ENCODE measurements at places on chromosomes 6 and 20.
A peak's percentile ranks its signal among the peaks of the same experiment; 100 is the strongest.

- no peak for DNase-seq
Measured at GRCh38 chr6:41630069-41630468, 8.2 kb upstream of the MDFI start.

- no peak for DNase-seq
Measured at GRCh38 chr6:56106231-56106630, 141.1 kb downstream of the COL21A1 start.

DNA sequence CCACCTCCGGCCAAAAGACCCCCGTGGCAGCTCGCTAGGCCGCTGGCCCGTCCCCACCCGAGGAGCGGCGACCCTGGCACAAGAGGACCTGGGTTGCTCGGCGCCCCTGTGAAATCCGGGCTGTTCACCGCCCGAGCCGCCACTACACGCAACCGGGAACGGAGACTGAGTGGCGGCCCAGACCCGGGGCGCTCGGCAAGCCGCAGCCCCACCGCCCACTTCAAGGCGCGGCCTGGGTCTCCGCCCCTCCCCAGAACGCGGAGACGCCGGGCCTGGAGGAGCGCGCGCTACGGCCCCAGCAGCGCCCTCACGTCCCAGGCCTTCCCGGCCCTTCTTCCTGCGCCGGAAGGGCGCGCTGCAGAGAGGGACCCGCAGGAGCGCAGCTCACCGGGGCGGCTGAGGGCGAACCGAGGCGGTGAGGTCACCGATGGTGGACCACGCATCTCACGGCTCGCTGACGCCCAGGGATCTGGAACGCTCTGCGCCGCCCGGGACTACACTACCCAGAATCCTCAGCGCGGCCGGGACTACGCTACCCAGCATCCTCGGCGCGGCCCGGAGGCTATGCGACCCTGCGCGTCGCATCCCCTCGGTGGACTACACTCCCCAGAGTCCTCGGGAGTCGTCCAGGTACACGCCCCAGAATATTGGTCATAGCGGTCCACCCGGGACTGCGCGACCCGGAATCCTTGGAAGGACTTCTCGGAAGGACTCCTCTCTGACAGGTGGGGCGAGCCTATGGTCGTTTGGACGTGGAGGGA, at the start of gene ZNF337:
Gene ZNF337 (minus strand): TSS at position 483 of the 761 bp plus-strand sequence. CDS start 10,436 bp downstream, outside the sequence.
- peak; percentile 90 for DNase-seq

GRCh38 chr6:32622545-32623401, 14.4 kb upstream of the HLA-DQA1 start:
- peak; percentile 73 for DNase-seq

DNA sequence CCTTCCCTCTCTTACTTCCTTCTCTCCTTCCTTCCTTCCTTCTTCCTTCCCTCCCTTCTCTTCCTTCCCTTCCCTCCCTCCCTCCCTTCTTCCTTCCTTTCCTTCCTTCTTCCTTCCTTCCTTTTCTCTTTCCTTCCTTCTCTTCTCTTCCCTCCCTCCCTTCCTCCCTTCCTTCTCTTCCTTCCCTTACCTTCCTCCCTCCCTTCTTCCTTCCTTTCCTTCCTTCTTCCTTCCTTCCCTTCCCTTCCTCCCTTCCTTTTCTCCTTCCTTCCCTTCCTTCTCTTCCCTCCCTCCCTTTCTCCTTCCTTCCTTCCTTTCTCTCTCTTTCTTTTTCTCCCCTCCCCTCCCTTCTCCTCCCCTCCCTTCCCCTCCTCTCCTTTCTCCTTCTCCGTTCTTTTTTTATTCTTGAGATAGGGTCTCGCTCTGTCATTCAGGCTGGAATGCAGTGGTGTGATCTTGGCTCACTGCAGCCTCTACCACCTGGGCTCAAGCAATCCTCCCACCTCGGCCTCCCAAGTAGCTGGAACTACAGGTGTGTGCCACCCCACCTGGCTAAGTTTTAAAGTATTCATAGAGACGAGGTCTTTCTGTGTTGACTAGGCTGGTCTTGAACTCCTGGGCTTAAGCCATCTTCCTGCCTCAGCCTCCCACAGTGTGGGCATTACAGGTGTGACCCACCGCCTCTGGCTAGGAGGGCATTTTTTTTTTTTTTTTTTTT, 1.1 kb upstream of the ZNF512B start:
- DNase-seq, result no peak

- DNase-seq, result no peak
Measured at GRCh38 chr6:111748231-111748647, 125.0 kb downstream of the FYN start.

GRCh38 chr20:9043364-9043763, 25.5 kb upstream of the PLCB4 start:
- no peak for DNase-seq

- DNase-seq, result no peak
Measured at GRCh38 chr20:9838378-9839295, at the start of gene PAK5. Gene PAK5, minus strand, starts transcription at chr20:9839076. Its CDS starts 194,748 bp downstream, at chr20:9644328.

DNA sequence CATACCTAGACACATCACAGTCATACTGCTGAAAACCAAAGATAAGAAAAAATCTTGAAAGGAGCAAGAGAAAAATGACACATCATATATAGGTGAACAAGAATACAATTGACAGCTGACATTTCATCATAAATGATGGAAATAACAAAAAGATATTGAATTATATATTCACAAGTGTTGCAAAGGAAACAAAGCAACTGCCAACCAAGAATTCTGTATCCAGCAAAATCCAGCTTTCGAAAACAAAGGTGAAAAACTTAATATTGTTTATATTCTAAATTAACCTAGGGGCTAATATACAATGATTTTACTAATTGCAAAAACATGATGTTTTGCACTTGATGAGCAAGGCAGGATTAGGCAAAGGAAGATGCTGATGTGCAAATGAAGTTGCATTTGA, 84.3 kb downstream of the MOXD1 start:
- no peak for DNase-seq

- DNase-seq, result no peak
Measured at GRCh38 chr6:168305096-168305749, 14.4 kb downstream of the DACT2 start.

- DNase-seq, result no peak
Measured at GRCh38 chr6:152637296-152638047, at the start of gene SYNE1. Gene SYNE1, minus strand, starts transcription at chr6:152637362. Its CDS starts 9,031 bp downstream, at chr6:152628331.

- DNase-seq, result no peak
Measured at GRCh38 chr6:166905505-166906134, 50.7 kb downstream of the RNASET2 start.

- DNase-seq, result no peak
Measured at GRCh38 chr20:32706486-32706885, 32.7 kb upstream of the C20orf203 start.

DNA sequence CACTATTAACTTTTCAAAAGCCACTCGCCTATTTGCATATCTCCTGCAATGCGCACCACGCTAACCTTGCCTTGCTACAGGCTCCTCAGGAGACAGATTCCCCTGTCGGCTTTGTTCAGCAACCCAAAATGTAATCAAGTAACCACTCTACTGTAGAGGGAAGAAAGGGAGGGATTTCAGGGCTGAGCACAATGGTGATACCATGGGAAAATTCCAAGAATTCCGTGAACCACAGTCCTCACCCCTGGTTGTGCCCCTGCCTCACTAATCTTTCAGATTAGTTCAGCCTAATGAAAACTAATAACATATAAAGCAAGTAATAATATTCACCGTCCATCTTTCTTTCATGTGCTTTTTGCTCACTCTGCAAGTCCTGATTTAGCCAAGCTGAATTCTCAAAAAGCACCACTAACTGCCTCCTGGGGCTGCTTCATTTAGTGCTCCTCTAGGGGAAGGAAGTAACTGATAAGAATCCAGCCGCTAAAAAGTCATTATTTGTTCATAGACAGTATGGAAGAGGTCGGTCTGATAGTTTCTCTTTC, 6.6 kb downstream of the CITED2 start:
- DNase-seq, result no peak

GRCh38 chr20:48371211-48371610, 456.6 kb downstream of the PREX1 start:
- DNase-seq, result no peak

DNA sequence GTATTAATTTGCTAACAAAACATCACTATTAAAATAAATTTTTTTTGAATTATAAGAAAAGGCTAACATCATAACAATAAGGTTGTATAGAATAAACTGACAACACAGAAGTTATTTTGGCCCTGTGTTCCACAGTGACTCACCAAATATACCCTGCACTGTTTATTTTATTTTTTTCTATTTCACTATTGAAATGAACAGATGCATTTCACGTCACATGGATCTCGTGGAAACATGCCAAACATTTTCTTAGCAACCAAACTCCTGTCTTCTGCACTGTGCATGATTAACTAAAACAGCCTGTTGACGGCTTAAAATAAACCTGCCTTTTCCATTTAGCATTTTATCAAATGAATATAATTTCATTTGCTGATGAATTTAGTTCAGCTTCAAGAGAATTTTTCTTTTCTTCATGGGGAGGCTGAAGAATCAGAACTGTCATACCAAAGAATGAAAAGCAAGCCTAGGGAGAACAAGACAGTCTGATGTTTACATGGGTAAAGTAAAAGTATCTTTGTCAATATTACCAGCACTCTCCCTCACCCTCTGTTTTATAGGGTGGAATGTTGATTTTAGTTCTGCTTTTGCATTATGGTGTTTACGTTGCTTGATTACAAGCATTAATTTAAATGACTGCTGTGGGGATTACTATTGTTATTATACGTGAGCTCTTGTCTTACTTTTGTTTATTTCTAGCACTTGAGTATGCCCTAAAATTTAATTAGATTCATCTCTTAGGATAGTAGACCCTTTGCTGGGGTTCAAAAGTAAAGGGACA, 115.3 kb downstream of the LCA5 start:
- no peak for DNase-seq

DNA sequence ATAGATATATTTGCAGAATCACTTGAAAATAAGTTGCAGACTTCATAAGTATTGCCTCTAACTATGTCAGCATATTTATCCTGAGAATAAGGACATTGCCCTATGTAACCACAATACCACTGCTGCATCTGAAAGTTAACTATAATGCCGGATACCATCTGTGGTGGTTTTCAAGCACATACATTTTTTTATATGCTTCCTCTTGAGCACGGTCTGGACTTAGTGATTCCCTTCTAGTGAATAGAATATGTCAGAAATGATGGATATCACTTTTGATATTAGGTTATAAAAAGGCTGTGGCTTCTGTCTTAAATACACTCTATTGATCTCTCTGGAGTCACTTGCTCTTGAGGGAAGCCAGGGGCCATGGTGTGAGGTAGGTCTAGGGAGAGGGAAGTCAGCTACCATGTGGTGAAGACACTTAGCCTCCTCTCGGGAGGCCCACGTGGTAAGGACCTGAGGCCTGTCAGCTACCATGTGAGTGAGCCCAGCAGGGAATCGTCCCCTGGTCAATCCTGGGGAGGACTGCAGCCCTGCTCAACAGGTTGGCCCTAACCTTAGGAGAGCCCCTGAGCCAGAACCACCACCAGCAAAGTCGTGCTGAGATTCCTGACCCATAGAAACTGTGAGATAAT, 57.5 kb downstream of the CCDC170 start:
- no peak for DNase-seq

DNA sequence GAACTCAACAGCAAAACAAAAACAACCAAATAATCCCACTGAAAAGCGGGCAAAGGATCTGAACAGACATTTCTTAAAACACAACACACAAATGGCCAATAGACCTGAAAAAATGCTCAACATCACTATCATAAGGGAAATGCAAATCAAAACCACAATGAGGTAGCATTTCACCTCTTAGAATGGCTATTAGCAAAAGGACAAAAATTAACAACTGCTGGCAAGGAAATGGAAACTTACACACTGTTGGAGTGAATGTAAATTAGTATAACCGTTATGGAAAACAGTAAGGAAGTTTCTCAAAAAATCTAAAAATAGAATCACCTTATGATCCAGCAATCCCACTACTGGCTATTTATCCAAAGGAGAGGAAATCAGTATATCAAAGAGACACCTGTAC, 20.9 kb downstream of the FAM8A1 start:
- DNase-seq, result no peak

GRCh38 chr6:41736186-41736733, 852 bp upstream of the TFEB start:
- DNase-seq, result no peak

DNA sequence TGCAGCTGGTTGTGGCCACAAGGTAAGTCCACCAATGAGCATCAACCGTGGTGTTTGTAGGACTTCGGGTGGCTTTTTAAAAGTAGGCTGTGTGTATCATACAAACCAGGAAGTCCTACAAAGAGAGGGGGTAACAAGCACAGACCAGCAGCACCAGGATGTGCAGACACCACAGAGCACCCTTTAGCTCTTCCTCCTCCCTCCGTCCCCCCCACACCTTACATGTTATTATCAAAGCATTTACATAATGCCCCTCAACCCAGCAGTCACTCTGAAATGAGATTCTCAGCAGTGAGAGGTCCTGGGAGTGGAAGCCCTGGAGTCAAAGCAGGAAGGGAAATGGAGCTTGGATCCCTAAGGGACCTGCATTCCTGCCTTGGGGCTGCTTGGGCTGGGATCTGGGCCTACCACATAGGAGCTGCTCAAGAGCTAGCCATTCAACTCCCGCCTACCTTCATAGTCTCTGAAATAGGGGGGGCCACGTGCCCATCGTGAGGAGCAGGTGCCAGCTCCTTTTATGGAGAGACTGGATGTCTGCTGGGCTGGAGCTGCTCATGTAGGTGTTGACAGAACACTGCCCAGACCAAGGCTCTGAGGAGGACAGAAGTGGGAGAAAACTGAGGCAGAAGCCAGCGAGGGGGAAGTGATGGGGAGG, 90.6 kb downstream of the PSMB1 start:
- no peak for DNase-seq

GRCh38 chr20:43375591-43375990, 82.1 kb upstream of the SRSF6 start:
- no peak for DNase-seq

DNA sequence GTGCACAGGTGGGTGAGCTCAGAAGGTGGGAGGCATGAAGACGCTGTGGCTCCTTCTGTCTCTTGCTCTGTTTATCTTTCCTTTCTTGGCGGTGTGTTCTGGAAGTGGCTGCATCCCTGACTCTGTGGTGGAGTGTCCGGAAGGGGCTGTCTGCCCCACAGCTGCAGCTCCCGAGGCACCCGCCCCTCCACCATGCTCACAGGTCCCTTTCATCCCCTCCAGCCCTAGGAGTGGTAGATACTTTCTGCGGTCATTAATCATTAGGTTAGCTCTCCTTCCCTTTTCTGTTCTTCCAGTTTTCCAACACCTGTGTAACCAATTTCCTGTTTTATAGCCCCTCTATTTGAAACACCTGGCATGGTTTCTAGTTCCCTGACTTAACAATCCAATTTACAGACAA, 65.6 kb downstream of the GJA10 start:
- DNase-seq, result no peak

DNA sequence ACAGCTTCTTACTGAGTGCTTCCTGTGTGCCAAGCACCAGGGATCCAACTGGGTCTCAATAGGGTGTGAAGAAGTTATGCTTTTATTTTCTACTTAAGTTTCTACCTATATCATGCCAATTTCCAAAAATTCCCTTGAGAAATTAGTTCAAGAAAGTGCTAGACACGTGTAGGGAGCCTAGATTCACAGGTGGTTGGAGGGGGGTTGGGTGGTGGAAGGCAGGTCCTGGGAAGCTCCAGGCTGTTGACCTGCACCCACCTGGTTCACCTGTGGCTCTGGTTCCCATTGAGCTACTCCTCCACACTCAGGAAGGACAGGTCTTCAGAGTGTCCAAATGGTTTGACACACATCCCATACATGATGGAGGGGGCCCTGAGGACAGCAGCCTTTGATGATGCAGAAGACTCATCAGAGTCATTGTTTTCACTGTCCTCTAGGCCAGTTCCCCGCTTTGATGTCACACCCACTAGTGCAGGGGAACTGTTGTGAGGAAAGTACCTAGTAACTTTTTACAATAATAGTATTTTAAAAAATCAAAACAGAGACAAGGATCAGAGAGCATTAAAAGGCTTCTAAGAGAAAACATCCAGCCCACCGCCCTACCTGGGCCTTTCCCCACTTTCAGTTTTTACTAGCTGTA, 39.8 kb upstream of the MYL9 start:
- no peak for DNase-seq
